ENCODE measurements at places on chromosomes 5 and 9. TPM values are rescaled to one million over a fixed set of nuclear protein-coding genes. Genes with fewer than 3 reads are reported as not detected.

LEAP2 gene
- 2.9 TPM for total RNA-seq

ISL1 gene
- 0.19 TPM for total RNA-seq

SPINK7 gene
- not detected for total RNA-seq

OXCT1 gene
- 25.8 TPM for total RNA-seq

SPEF2 gene
- total RNA-seq: 1.3 TPM

CCDC171 gene
- 2.3 TPM for total RNA-seq

KCNN2 gene
- 18.6 TPM for total RNA-seq

SIT1 gene
- total RNA-seq: 8.2 TPM
